Stimulated activated CD4-positive, alpha-beta T cell treated with anti-CD3 and anti-CD28 coated beads, Interleukin-15, amount 100 ng/mL, for 48 hours (primary cell): ENCODE measurements at places on chromosomes 4 and X.

GRCh38 chr4:126241634-126242033 is 926.9 kb downstream of the FAT4 start:
- no peak for DNase-seq

DNA sequence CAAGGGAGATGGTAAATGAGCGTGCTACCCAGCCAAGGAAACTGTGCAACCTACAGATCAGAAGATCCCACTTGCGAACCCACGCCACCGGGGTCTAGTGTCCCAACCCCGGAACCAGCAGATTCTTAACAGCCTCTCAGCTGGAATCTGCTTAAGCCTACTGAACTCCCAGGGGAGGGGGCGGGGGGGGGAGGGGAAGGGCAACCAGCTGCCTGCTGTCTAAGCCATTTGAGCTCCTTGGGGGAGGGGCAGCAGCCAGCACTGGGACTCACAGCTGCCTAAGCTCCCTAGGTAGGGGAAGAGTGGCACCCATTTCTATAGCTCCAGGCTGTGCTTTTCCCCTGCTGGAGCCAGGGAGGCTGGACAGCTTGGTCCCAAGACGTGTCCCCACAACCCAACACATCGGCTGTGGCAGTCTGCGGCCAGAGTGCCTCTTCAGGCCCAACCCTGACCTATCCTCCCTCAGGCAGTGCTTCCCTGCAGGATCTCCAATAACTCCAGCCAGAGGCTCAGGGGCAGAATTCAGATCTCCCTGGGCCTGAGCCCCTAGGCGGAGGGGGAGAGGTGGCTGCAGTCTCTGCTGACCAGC is 289.2 kb downstream of the LDB2 start:
- no peak for DNase-seq

GRCh38 chrX:56978172-56978571 is 17.2 kb downstream of the SPIN3 start:
- no peak for DNase-seq

DNA sequence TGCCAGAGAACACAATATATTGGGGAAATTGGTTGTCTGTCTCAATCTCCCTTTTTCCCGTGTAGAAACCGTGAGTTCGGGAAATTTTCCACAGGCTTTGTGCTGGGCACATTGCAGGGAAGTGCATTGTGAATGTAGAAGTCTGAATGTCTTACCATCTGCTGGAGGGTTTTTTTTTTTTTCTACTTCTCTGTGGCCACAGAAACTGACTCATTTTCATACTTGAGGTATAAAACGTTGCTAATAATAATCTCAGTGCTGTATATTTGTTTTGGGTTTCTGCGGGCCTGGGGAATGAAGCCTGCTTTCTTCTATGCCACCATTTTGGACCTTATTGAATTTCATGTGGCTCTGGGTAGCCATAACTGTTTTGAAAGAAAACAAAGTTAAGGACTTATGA is 1001.2 kb downstream of the STIM2 start:
- no peak for DNase-seq

DNA sequence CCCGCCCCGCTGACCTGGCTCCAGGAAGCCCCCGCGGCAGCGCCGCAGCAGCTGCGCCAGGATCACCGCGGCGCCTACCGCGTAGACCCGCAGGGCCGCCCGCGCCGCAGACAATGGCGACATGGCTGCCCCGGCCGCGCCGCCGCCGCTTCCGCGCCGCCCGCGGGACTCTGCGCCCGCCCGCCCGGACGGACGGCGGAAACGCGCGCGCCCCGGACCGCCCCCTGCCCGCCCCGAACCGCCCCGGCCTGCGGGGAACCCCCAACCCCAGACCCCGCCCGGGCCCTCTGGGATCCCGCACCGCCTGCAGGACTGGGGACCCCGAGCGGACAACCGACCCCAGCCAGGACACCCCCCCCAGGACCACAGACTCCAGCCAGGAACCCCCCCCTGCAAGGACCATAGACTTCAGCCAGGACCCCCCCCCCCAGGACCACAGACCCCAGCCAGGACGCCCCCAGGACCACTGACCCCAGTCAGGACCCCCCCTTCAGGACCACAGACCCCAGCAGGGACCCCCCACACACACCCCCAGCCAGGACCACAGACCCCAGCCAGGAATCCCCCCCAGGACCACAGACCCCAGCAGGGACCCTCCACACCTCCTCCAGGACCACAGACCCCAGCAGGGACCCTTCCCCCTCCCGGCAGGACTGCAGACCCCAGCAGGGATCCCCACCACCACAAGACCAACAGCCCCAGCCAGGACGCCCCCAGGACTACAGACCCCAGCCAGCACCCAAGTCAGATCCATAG is at the start of the genes DHRSX and ZBED1:
TSS of gene DHRSX (minus strand) at position 174 of the 756 bp plus-strand sequence. CDS start at position 123, 51 bp downstream.
TSS of gene ZBED1 (minus strand) at position 174 of the 756 bp plus-strand sequence. CDS start 10,257 bp downstream, outside the sequence.
- peak; percentile 35 for DNase-seq

DNA sequence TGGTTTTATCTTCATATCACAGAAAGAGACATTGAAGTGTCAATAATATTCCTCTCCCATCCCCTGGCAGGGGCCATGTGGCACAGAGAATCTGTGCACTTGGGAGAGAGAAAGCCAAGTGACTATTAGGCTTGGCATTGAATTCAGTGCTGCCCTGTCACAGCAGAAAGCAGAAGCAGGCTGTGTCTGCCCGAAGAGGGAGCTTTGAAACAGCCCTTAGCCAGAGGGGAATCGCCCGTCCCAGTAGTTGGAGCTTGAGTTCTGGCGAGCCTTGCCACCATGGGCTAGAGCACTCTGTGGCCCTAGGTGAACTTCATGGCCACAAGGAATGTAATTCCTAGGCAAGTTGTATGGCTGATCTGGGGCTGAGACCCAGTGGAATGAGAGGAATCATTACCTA is 282.5 kb upstream of the PCDH10 start:
- no peak for DNase-seq

GRCh38 chrX:3169421-3169820 is 128.2 kb downstream of the ARSF start:
- DNase-seq, result no peak

DNA sequence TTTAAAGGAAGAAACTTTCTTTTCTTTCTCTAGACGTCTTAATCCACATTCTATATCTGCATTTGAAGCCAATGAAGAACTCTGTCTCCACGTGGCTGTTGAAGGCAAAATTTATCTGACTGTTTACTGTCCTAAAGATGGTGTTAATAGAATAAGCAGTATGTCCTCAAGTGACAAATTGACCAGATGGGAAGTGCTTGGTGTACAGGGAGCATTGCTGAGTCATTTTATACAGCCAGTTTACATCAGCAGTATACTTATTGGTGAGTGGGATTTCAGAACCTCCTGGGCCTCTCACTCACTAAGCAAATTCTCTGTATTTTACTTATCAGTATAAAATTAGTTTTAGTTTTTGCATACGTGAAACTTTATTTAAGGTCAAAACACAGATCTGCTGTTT is 33.7 kb downstream of the ADAD1 start:
- DNase-seq, result no peak

DNA sequence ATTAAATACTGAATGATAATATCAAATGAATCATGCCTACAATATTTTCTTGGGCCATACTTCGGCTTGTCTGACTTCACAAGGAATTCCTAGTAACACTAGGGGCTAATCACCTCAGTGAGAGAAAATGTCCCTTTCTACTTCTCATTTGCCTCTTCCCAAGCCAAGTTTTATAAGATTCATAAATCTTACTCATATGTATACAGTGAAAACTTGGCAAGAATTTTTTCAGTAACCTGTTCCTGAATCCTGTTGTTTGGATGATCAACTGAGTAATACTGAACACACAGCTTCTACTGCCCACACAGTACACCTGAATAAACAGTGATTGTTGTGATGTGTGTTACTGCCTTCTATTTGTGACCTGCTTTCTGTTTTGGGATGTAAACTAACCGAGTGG is 16.5 kb downstream of the TMPRSS11E start:
- DNase-seq, result no peak

GRCh38 chr4:14340321-14340720 is 662.0 kb upstream of the CPEB2 start:
- DNase-seq, result no peak

DNA sequence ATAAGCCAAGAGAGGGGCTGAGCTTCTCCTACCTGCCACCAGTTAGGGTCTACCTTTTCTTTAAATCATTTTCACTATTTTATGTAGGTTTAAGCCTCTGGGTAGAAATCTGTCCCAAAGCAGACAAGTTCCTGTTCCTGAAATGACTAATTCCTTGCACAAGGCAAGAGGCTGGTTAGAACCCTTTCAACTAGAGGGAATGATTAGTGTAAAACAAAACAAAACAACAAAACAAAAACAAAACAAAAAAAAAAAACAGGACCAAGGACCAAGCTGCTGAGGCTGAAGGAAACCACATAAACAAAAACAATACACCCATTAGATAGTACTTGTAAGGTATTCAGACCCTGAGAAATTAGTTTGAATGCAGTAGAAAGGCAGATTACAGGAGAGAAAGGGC is 62.7 kb downstream of the MAML3 start:
- DNase-seq, result no peak

- no peak for DNase-seq
Observed at GRCh38 chr4:32789026-32789608, 2068.9 kb downstream of the PCDH7 start.

GRCh38 chrX:129618997-129619396 is 35.8 kb downstream of the APLN start:
- DNase-seq, result no peak

- DNase-seq, result no peak
Observed at GRCh38 chr4:54586320-54586955, 71.3 kb upstream of the KIT start.

- no peak for DNase-seq
Observed at GRCh38 chr4:122830426-122831095, 3.9 kb downstream of the FGF2 start.

- no peak for DNase-seq
Observed at GRCh38 chrX:17471121-17471520, 96.1 kb downstream of the NHS start.

- no peak for DNase-seq
Observed at GRCh38 chr4:77120886-77121508, 36.0 kb upstream of the CCNG2 start.

GRCh38 chr4:111930659-111931058 is 214.6 kb upstream of the FAM241A start:
- DNase-seq, result no peak

DNA sequence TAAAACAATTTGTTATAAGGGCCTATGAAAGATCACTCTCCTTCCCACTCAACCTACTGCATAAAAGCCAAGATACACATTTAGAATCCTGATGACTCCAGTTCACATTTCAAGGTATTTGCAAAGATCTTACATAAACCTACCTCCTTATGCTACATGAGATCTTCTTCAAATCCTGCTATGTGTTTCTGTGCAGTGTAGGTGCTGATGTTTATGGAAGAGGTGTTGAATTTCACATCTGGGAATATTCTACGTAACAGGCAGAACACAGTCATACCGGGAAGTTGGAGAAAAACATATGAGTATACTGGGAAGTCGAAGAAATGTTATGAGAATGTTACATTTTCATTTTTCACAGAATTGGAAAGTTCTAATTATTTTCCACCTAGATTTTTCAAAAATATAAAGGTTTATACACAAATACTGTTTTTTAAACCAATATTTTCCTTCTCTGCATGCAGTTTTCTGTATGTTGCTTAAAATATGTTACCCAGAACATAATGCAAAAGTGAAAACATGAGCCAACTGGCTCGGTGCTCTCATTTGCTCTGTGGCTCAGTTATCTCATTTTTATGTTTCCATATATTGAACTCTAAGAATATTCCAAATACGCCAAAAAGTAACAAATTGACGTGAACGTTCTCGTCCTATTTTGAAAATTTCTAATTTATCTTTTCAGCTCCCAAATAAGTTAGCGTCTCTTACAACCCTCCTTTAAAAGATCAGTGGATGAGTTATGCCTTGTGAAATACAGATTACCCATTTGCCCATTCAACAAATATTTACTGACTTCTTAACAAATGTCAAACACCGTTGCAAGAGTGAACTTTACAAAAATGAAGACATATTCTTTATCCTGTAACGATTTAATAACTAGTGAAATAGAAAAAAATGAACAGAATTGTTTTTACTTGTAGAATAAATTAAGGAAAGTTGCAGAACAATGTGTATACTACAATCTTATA is 899.3 kb downstream of the STIM2 start:
- DNase-seq, result no peak

- no peak for DNase-seq
Observed at GRCh38 chr4:7790999-7791398, 148.7 kb downstream of the AFAP1 start.

DNA sequence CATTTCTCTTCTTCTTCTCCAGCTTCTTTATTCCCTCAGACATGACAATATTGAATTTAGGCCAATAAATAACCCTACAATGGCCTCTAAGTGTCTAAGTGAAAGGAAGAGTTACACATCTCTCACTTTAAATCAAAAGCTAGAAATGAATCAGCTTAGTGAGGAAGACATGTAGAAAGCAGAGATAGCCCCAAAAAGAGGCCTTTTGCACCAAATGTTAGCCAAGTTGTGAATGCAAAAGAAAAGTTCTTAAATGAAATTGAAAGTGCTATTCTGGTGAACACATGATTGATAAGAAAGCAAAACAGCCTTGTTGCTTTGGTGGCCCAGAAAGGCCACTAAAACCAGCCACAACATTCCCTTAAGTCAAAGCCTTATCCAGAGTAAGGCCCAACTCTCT is 146.2 kb upstream of the HHIP start:
- DNase-seq, result no peak

DNA sequence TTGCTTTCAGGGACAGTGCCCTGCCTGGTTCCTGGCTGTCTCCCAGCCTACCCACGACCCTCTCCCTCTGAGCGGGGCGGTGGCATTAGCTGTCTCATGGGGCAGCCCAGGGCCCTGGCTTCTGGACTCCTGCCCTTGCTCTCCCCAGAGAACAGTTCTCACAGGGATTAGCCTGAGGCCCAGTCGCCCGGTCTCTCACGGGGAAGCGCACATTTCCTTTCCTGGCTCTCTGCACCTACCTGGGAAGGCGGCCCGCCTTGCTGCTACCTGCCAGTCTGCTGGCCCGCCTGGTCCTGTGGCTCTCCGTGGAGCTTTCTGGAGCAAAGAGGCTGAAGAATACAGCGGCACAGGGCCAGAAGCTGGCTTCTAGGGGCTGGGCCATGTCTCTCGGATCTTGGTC is 128.4 kb downstream of the FHDC1 start:
- DNase-seq, result no peak

- DNase-seq, result no peak
Observed at GRCh38 chr4:153076861-153077260, 127.4 kb upstream of the TRIM2 start.

DNA sequence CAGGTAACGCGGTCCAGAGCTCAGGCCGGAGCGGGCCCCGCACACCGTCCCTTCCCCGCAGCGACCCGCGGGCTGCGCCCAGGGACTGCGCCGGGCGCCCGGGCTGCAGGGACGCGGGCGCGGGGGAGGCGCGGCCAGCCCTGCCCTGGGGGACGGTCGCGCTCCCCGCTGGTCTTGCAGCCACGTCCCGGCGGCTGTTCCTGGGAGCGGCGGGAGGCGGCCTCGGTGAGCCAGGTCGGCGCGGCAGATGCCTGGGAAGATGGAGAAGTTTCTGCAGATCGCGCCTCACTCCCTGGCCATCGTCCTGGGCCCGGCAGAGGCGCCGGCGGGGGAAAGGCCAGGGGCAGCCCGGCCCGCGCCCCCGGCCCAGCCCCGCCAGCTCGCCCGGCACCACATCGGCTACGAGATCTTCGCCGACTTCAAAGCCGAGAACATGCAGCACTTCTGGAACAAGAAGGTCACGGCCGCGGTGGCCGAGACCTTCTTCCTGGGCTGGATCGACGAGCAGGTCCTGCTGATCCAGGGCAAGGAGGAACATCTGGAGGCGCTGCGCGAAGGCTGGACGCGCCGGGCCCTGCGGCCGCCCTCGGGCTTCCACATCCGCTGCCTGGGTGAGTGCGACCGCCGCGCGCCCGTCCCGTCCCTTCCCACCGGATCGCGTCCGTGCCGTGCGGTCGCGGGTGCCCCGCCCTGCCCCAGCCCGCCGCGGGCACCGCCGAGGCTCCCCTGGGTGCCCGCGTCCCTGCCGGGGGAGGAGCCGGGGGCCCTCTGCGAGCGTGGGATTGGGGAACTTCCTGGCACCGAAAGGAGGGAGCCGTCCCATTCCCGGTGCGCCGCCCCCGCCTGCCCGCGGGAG is 107.4 kb upstream of the STOX2 start:
- no peak for DNase-seq
